ENCODE measurements at places on chromosomes 11 and 22.
A peak's percentile ranks its signal among the peaks of the same experiment; 100 is the strongest.

DNA sequence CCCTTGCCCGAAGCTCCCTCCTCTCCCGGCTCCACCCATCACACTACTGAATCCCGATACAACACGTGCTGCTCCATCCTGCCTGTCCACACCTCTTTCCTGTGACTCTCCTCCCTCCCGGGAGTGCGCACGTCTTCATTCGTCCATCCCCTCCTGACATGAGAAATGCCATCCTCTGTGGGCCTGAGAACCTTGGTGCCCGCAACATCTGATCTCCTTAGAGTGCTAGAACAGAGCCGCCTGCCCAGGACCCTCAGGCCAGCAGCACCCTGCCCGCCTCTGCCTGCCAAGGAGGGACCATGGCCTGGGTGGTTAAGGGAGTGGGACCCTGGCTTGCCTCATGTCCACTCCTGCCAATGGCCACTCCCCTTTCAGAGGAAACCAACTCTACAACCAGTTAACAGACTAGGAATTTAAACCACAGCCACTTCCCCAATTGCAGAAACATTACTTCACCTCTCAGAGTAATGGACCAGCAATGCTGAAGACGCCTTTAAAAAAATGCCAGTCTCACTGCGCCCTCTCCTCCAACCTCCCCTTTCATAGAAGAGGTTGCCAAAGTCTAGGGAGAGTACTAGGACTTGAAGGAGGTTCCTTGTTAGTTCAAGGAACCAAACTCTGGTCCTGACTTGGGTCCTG is 466.3 kb downstream of the OPCML start:
- no peak for DNase-seq

DNA sequence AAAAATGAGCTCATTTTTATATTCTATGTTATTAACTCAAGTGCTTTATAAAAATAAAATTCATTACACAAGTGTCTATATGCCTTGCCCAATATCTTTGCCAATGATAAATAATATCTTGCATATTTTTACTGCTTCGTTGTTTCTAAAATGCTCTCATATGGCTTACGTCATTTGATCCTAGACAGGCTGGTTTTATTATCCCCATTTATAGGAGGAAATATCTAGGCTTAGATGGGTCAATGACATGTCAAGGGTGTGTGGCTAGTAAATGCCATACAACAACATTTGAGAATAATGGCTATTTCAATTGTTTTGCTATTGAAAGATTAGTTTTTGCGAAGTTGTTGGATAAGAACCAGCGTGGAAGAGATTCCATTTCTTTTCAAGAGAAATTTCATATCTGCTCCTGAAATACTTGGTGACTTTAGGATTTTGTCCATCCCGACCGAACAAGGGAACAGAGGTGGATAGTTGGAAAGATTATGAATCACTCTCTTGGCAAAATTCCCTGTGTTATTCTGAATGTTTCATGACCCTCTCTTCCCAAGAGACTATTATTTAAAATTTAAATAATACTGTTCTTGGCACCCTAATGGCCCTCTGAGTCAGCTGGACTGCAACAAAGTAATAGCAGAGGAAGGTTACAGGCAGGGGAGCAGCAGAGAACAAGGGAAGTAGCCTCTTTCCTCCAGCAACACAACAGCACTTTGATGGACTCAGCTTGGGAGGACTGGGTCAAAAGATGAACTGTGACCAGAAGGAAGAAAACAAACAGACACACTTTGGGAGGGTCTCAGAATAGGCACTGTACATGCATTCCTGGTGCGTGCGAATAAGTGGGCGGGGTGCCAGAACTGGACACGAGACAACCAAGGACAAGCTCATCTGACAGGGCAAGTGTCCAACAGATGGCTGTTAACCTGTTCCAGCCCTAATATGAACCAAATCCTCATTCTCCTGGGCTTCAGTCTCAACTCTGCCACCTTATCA is 94.5 kb downstream of the ME3 start:
- no peak for DNase-seq

- no peak for DNase-seq
Measured at GRCh38 chr11:36346562-36347383, 50.7 kb downstream of the PRR5L start.

GRCh38 chr22:47215851-47216250 is 453.4 kb downstream of the TBC1D22A start:
- DNase-seq: no peak

- DNase-seq: no peak
Measured at GRCh38 chr22:35597692-35598395, 19.3 kb downstream of the MB start.

- no peak for DNase-seq
Measured at GRCh38 chr22:46373159-46373558, 37.6 kb downstream of the TRMU start.

DNA sequence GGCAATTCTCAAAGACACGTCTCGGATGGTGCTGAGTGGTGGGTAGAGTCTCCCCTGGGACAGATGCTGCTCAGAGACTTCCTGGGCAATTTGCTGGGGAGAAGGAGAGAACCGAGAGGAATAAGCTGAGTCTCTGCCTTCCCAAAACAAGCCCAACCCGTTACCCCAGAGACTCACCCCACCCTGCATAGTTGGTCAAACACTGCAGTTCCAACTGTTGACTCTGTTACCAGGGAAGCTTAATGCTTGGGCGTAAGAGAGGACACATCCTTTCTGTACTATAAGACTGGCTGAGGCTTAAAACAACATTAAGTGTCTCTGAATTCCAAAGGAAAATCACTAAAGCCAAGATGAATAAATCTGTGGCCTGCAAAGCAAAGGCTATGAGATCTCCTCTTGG is 68.1 kb downstream of the CCDC81 start:
- no peak for DNase-seq

DNA sequence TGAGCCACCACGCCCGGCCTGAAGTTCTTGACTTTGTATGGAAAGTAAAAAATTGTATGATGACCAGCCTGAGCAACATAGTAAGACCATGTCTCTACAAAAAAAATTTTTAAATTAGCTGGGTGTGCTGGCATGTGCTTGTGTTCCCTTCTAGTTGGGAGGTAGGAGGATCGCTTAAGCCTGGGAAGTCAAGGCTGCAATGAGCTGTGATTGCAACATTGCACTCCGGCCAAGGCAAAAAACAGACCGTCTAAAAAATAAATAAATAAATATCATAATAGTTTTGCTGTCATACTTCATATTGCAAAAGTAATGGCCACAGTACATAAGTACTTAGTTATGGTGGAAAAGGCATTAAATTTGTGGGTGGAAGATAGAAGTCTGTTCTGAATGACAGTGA is 3.4 kb downstream of the AGBL2 start:
- no peak for DNase-seq

GRCh38 chr22:46588279-46589140 is 31.7 kb upstream of the GRAMD4 start:
- no peak for DNase-seq

- DNase-seq: no peak
Measured at GRCh38 chr11:110019675-110020074, 73.5 kb upstream of the ZC3H12C start.

DNA sequence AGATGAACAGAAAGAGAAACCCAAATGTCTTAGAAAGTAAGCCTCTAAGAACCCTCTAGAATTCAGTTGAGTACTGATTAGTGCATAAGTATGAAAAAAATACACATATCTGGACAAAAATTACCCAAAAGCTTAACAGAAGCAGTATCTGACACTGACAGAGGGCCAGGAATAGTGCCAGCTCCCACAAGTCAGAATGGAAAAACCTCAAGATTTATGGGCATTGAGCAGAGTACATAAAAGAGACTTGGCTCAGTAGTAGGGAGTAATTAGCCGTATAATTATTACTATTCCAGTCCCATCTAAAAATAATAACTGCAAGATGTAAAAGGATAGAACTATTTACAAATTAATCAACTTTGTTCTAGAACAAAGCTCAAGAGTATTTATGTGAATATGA is 834.5 kb downstream of the FAM181B start:
- DNase-seq: no peak

- DNase-seq: no peak
Measured at GRCh38 chr22:18157714-18158028, 7.7 kb downstream of the USP18 start.

DNA sequence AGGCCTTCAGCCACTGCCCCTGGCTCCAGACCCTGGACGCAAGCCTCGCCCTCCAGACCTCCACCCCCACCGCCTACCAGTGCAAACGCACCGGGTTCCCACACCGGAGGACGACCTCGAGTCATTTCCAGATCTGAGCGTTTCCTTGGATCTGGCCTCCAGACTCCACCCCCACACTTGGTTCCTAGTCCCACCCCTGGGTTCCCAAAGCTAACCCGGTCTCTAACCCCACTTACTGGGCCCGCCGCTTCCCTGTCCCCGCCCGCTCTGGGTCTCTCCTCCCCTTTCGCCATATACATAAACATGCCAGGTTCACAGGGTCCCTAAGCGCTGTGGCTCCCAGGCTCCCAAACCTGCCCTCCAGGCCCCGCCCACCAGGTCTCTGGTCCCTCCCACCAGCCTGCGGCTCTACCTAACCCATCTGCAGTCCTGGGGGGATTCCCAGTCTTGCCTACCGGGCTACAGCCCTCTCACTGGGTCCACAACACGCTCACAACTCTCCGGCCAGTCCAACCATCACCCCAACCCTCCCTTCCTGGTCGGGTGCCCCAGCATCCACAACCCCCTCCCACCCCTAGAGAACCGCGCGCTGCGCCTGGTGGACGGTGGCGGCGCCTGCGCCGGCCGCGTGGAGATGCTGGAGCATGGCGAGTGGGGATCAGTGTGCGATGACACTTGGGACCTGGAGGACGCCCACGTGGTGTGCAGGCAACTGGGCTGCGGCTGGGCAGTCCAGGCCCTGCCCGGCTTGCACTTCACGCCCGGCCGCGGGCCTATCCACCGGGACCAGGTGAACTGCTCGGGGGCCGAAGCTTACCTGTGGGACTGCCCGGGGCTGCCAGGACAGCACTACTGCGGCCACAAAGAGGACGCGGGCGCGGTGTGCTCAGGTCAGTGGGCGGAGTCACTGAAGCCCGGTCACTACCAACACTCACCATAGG is 36.7 kb downstream of the CD6 start:
- DNase-seq: no peak

DNA sequence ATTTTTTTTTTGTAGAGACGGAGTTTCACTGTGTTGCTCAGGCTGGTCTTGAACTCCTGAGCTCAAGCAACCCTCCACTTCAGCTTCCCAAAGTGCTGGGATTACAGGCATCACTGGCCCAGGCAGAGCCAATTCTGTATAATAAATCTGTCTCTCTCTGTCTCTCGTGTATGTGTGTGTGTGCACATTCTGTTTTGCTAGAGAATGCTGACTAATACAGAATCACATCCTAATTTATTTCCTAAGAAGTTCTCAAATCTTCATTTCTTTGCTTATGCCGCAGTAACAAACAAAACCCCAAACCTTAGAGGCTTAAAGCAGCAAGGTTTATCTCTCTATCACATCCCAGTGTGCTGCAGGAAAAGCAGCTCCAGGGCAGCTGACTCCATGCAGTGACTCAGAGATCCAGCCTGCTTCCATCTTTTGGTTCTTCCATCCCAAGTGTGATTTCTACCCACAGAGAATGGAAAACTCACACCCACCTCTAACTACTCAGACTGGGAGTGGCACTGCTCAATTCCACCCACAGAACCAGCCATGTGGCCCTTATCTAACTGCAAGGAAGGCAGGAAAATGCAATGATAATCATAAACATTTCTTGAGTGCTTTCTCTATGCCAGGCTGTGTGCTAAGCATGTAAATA is 35.1 kb upstream of the LRRC10B start:
- no peak for DNase-seq

GRCh38 chr22:21624120-21624879 is 5.5 kb downstream of the YDJC start:
- DNase-seq: peak; percentile 46

- DNase-seq: no peak
Measured at GRCh38 chr22:46119729-46120419, 30.5 kb upstream of the PPARA start.

GRCh38 chr11:561148-562003 is 606 bp downstream of the RASSF7 start:
- peak; percentile 37 for DNase-seq

GRCh38 chr11:61092908-61093763 is 9.2 kb upstream of the CD5 start:
- no peak for DNase-seq

- DNase-seq: no peak
Measured at GRCh38 chr22:40818192-40818746, 877 bp downstream of the SLC25A17 start.

DNA sequence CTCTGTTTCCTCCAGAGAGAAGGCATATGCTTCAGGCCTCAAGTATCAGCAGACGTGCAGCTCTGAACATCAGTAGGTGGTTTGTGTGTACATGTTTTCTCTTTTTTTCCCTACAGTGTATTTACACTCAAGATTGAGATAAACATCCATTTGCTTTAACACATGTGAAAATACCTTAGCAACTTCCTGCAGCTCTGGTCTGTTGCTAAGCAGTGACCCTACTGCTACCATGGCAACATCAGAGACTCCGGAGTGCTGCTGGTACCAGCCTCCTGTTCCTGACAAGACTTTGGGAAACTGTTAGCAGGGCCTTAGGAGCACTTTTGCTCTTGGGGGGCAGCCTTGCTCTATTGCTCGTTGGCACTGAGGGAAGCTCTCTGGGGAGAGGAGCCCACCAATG is 221.2 kb upstream of the PLET1 start:
- DNase-seq: no peak

GRCh38 chr11:83687787-83688186 is 401.6 kb upstream of the CCDC90B start:
- DNase-seq: no peak

DNA sequence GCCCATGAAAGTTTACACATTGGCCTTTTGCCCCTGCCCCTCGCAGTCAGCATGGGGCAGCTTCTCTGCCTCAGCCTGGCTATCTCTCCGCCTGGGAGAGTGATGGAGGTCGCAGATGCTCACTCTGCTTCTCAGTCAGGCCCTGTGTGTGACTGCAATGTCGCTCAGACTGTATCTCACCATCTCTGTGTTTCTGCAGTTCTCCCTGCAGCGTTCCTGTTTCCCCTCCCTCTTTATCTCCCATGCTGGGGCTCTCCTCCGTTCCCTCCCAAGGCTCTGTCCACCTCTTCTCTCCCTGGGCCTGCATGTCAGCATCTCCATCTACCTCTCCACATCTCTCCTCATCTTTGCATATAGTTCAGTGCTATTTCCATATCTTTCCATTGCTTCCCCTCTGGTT is 38.1 kb downstream of the SLC22A12 start:
- no peak for DNase-seq

GRCh38 chr11:78666675-78667160 is 92.1 kb upstream of the NARS2 start:
- DNase-seq: peak; percentile 54

DNA sequence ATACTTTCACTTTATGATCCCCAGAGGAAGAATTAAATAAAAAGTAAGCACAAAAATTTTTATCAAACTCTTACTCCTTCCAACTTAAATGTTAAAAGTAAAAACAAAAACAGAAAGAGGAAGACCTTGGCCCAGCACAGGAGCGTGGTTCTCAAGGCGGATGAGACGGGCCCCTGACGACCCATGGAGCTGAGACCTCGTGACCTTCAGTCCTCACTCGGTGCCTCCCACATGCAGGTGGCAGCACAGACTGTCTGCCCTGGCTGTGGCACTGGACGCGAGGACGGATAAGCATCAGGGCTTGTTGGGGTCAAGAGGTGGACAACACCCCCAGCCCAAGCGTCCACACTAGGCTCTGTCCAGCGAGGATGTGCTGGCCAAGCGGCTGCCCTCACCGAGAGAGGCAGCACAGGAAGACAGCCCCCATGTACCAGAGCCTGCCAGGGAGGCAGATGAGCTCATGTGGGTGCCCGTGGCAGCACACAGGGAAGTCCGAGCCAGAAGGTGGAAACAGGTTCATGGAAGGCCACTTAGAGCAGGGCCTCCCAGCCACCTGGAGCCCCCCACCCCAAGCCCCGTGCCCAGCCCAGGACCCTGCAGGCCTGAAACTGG is 1389.8 kb downstream of the TBC1D22A start:
- DNase-seq: no peak

GRCh38 chr11:69299023-69299461 is 5.1 kb downstream of the MYEOV start:
- DNase-seq: no peak

Data from hematopoietic multipotent progenitor cell treated with erythropoietin and hydrocortisone succinate and interleukin-3 and kit ligand, for 15 days (in vitro differentiated cells).